ENCODE measurements at places on chromosomes 1 and 21.

GRCh38 chr1:225754940-225755641 lies 22.5 kb upstream of the SRP9 start:
- H3K36me3 ChIP-seq = no peaks in the 10 kb centered on the region
- H3K4me1 ChIP-seq = no peaks in the 10 kb centered on the region
- no peaks in the 10 kb centered on the region for H3K27me3 ChIP-seq
- H3K4me3 ChIP-seq = no peak overlapping the region
- H3K27ac ChIP-seq = peak overlapping the region; percentile 2

GRCh38 chr1:86502721-86503405 lies 34.1 kb downstream of the CLCA1 start:
- H3K4me3 ChIP-seq = no peak overlapping the region
- no peaks in the 10 kb centered on the region for H3K4me1 ChIP-seq
- H3K27me3 ChIP-seq = no peaks in the 10 kb centered on the region
- H3K27ac ChIP-seq = peak overlapping the region; percentile 84
- H3K36me3 ChIP-seq = no peaks in the 10 kb centered on the region

- H3K27ac ChIP-seq = no peak overlapping the region
- no peak for DNase-seq
- no peaks in the 10 kb centered on the region for H3K4me1 ChIP-seq
- no peaks in the 10 kb centered on the region for H3K27me3 ChIP-seq
- H3K4me3 ChIP-seq = no peak overlapping the region
These were observed 215.3 kb upstream of the NFIA start for GRCh38 chr1:60866917-60867531.

GRCh38 chr1:220160027-220160426 lies 66.1 kb downstream of the IARS2 start:
- H3K27ac ChIP-seq = no peak overlapping the region
- DNase-seq = no peak
- H3K4me3 ChIP-seq = no peak overlapping the region
- no peaks in the 10 kb centered on the region for H3K36me3 ChIP-seq

DNA sequence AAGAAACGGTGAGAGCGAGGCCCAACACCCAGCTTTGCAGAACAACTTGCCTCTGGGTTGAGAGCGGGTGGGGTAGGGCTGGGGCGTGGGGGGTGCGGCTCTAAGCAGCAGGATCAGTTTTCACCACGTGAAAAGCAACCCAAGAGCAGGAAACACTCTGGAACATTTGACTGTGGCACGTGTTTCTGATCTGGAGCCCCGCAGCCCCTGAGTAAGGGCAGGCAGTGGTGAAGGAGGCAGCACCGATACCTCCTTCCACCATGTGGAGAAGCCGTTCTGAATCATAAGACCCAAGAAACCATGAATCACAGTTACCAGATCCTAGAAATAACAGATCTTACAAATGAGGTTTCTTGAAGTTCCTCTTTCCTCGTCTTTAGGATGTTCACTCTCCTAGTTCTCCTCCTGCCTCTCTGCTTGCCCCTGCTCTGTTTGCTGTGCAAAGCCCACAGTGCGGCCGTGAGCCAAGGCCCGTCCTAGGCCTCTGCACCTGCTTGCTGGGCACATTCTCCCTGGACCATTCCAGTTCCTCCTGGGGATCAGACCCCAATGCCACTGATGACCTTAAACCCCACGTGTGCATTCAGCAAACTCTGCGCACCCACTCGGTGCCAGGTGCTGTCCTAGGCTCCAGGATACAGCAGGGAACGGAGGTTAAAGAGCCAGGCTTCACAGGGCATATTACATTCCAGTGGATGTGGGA lies 31.9 kb downstream of the SLC1A7 start:
- no peak overlapping the region for H3K4me3 ChIP-seq
- no peak for DNase-seq
- no peaks in the 10 kb centered on the region for H3K27me3 ChIP-seq
- peaks cover 9% of the 10 kb centered on the region for H3K4me1 ChIP-seq
- no peak overlapping the region for H3K27ac ChIP-seq
- H3K36me3 ChIP-seq = no peaks in the 10 kb centered on the region

GRCh38 chr1:41368801-41369200 lies 7.6 kb downstream of the FOXO6 start:
- H3K4me3 ChIP-seq = no peak overlapping the region
- no peak for DNase-seq
- H3K36me3 ChIP-seq = no peaks in the 10 kb centered on the region
- peaks cover 10% of the 10 kb centered on the region for H3K4me1 ChIP-seq
- H3K27ac ChIP-seq = no peak overlapping the region

DNA sequence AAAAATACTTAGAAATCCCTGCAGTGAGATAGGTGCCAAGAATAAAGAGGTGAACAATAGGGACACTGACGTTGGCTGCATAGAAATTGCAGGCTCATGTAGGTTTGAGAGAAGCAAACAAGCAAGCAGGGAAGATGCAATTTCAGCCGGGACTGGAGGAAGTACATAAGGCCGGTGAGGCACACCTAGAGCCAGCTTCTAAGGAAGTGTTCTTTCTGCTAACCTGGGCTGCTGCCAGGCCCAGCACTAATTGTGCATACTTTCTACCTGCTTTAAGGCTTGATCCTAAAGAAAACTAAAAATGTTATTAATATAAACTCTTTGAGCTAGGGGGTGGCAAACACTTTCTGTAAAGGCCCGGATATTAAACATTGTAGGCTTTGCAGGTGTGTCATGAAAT lies 71.0 kb downstream of the LMO4 start:
- H3K4me1 ChIP-seq = no peaks in the 10 kb centered on the region
- H3K36me3 ChIP-seq = no peaks in the 10 kb centered on the region
- no peak overlapping the region for H3K4me3 ChIP-seq

GRCh38 chr1:145871994-145872924 lies 13.4 kb upstream of the PIAS3 start:
- peaks cover 4% of the 10 kb centered on the region for H3K4me1 ChIP-seq
- H3K36me3 ChIP-seq = no peaks in the 10 kb centered on the region
- peak; percentile 53 for DNase-seq
- H3K27ac ChIP-seq = peak overlapping the region; percentile 80
- no peaks in the 10 kb centered on the region for H3K27me3 ChIP-seq
- H3K4me3 ChIP-seq = peak overlapping the region; percentile 30

GRCh38 chr1:51956528-51957509 lies 33.7 kb downstream of the RAB3B start:
- no peaks in the 10 kb centered on the region for H3K36me3 ChIP-seq
- H3K4me3 ChIP-seq = peak overlapping the region; percentile 5
- H3K27me3 ChIP-seq = no peaks in the 10 kb centered on the region
- peak overlapping the region; percentile 81 for H3K27ac ChIP-seq

Data from prostate gland (tissue), 2 donors.